Ecto neural progenitor cell (in vitro differentiated cells): ENCODE measurements at places on chromosomes 3 and 15.

- no peak for DNase-seq
Observed at GRCh38 chr3:192904632-192905289, 12.9 kb downstream of the MB21D2 start.

DNA sequence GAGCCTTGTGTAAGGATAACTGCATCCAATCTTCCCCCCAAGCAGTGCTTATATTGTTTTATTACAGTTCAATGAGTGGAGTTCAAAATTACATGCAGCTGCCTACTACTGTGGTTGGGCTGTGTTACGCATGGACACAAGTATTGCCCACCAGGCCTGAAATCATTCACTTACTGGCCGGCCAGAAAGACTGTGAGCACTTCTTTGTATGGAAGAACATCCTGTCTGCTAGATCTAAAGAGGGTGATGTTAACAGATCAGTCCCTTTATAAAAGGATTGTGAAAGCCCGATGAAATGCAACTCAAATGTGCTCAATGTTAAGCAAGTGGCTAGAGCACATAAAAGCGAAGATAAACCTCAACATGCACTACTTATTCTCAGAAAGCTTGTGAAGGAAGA, 132.5 kb downstream of the FOXP1 start:
- DNase-seq = no peak

GRCh38 chr15:98809273-98809672, 160.9 kb downstream of the IGF1R start:
- peak; percentile 29 for DNase-seq

DNA sequence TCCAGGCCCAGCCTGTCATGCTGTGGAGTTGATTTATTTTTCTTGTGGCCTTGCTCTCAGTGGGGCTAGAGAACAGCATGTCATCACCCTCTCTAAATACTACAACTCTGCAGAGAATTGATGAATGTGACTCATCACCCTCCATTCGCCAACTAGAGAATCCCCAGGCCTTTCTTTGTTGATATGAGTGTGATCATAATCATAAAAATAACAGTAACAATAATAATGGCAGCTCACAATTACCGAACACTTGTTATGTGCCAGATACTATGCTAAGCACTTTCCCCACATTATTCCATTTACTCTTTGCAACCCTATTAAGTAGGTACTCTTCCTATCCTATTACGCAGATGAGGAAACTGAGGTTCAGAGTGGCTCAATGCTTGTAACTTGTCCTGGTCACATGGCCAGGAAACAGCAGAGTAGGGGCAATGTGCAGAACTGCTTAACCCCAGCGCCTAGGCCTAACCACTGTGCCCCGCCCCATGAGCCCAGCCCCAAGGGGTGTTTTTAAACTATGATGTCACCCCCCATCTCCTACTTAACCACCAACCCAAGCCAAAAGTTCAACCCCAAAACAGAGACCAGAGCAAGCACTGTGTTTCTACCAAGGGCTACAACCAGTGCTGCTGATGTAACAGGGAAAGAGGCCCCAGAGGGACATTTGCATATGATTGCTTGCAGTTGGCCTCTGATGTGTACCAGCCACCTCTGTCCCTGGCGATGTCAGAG, 104.5 kb downstream of the ADCY5 start:
- DNase-seq = no peak

DNA sequence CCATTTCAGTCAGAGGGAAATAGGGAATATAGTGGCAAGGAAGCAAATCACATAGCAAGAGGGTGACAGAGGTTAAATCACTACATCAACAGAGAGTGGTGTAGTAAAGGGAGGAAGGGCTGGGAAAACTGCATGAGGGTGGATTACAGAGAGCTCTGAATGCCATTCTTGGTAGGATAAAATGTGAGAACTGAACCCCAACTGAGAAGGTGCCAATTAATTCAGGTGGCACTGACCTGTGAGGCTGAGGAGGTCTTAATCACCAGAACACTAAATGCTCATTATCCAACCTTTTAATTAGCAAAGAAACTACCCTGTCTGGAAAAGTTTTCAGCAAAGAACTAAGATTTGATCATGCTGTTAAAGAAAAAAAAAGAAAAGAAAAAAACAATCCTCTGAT, 202.7 kb downstream of the LRRN1 start:
- no peak for DNase-seq

DNA sequence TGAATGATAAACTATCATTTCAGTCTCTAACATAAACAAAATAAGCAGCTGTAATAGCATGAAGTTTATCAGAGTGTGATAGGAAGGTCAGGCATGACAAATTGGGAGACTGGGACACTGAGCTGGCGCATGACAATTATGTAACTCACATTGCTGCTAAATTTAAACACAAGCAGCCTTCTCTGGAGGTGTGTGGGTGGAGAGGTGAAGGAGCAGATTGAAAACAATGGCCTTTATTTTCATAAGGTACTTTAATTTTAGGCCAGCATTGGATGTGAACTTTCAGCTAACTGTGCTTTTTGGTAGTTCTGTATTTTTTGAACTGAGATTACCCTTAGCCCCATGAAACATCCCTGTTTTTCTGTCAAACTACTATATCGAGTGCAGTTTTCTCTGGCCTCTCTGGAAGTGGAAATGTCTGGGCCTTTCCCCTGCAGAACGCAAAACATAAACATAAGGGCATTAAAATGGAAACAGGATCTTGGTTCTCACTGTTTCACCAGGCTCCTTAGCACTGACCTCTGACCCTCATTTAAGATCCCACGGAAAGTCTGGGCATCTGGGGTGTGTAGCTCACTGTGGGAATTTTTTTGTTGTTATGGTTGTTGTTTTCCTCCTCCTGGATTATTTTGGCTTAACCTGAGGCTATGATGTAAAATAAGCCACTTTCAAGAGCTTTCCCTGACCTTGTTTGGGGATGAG, 160.1 kb upstream of the DPH6 start:
- DNase-seq = no peak

GRCh38 chr3:32937331-32937730, 14.1 kb upstream of the CCR4 start:
- no peak for DNase-seq

DNA sequence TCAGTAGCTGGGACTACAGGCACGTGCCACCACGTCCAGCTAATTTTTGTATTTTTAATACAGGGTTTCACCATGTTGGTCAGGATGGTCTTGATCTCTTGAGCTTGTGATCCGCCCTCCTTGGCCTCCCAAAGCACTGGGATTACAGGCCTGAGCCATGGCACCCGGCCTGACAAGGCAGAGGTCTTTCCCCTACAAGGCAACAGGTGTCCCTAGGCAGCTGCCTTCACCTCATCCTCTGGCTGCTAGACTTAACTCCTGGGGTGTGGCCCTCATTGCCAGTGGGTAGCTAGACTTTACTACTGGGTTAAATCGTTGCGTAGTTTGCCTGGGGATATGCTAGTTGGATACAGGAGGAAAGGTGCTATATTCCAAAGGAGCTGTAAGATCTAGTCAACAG, 81.4 kb downstream of the CHRD start:
- no peak for DNase-seq

DNA sequence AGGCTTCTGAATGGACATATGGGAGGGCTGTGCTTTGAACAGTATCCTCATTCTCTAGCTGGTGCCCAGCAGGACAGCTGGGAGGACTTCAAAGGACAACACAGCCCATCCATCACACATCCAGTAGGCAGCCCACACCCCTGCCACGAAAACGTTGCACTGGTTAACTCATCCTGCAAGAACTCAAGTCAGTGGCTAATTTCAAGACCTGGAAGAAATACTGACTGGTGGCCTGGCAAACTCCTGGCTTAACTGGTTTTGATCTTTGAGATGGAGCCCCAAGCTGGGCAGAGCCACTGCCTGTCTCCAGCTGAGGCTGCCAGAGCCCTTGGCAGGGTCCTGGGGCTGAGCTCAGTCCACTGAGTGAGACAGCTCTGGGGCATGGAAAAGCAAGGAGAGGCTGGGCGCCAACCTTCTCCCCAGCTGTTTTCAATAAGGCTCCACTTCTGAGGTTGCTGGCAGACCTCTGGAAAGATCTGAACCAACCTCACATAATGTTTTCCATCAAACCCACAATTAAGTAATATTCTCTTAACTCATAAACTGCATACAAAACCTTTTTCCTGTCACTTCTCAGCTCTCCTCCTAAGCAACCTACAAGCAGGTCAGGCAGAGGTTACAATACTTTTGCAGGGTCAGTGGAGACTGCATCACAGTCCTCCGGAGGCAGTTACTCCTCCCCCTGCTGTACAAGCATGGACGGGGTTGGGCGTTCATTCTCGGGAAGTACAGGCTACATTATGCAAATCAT, 110.3 kb downstream of the MYLK start:
- DNase-seq = no peak

DNA sequence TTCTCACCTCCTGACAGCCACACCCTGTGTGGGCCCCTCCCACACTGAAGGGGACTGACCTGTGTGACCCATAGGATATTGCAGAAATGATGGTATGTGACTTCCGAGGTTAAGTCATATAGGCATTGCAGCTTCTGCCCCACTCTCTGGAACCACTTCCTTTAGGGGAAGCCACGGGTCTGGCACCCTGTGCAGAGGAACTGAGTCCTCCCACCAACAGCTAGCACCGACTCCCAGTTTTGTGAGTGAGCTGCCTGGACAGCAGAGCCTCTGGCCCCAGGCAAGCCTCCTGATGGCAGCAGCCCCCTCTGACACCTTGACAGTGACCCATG, 24.6 kb upstream of the SLC6A6 start:
- DNase-seq = no peak

DNA sequence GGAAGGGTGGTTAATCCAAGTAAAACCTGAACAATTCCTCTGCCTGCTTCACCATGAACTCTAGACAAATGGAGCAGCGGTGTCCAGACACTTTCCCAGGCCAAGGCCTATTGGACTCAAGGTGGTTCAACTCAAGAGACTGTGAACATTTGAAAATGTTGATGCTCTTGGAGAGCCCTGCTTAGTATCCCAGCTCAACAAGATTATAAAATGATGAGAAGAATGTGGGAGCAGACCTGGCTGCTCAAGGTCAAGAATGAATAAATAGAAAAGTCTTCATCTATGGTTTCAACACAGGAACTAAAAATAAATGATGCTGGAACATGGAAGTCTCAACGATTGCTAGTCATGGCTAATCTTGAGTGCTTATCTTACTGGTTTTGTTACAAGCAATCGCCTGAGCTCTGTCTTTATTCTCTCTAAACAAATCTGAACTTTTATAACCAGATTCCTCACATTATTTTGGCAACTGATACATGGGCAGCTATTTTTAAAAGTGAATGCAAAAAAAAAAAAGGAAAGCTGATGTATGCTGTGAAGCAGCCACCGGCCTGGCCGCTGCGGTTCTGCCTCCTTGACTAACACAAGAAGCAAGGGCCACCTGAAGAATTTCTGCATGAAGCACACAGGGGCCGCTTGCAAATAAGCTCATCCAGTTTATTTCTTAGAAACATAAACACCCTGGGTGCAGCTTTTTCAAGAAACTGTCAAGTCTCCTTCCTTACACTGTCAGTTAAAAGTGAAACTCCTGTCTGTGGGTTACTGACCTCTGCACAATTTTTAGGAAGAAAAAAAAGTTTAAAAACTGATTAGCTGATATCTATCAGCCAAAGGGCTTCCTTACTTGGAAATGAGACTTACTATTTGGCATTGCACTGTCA, 120.1 kb upstream of the ARHGEF3 start:
- DNase-seq = no peak

DNA sequence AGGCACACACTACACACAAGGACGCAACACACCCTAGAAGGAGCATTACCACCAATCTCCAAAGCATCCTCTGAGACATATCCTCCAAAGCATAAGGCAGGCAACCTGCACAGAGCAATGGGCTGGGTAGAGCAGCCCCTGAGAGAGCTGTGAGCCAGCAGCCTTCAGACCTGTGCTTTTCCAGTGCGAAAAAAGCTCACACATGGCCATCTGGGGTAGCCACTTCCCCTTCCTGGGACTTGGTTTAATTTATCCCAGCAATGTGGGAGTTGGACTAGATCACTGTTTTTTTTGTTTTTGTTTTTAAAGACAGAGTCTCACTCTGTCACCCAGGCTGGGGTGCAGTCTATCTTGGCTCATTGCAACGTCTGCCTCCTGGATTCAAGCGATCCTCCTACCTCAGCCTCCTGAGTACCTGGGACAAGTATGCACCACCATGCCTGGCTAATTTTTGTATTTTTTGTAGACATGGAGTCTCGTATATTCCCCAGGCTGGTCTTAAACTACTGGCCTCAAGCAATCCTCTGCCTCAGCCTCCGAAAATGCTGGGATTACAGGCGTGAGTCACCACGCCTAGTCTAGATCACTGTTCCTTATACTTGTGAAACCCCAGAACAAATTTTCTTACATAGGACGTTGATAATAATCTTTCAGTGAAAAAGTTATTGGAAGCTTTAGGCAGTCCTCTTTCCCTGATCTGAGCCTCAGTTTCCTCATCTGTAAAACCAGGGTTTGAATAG, 18.9 kb downstream of the PTPN23 start:
- DNase-seq = no peak

DNA sequence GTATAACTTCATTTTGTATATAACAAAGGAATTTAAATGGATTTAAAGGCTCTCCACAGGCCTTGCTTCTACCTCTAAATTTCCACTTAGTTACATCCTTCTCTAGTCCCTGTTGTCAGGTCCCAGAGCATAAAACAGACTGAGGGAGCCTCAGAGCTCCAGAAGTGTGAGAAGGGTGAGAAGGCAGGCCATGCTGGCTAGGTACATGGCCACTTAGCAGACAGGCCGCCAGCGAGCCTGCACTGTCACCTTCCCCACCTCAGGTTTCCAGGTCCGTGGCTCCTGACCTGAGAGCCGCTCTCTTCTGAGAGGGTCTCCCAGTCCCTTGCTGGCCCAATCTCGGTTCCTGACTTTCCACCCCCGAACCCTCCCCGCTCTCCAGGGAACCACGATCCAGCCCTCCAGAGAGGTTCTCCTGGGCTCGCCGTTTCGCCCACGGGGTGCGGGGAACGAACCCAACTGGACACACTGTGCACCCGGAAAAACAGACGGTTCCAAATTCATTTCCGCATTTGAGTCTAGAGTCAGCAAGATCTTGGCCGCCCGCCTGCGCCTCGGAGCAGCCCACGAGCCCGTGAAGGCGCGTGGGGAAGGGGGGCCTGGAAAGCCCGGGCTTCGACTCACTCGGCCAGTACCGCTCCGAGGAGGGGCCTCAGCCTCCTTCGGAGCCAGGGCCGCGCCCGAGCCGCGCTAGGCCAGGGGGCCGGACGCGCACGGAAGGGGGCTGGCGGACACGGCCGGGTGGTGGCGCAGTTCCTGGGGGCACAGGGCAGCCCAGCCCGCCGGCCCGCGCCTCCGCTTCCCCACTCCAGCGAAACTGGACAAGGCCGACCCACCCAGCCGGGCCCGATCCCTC, 16.7 kb upstream of the SOX2 start:
- peak; percentile 85 for DNase-seq

GRCh38 chr3:99686955-99687612, 48.7 kb downstream of the COL8A1 start:
- peak; percentile 69 for DNase-seq

GRCh38 chr3:182500289-182500688, 293.0 kb upstream of the ATP11B start:
- peak; percentile 73 for DNase-seq

DNA sequence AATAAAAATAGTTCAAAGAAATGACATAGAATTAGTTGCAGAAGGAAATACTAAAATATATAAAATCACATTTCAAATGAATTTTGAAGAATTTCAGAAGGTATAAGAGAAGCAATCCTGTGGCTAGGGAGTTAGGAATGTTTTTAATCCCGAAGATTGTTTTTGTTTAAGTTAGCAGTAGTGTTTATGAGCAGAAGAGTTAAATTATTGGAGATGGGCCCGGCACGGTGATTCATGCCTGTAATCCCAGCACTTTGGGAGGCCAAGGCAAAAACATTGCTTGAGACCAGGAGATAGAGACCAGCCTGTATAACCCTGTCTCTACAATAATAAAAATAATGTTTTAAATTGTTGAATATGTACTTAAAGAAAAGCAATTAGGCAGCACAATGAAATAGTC, 432.5 kb downstream of the MFSD1 start:
- no peak for DNase-seq

- no peak for DNase-seq
Observed at GRCh38 chr3:1216856-1217255, 124.0 kb downstream of the CNTN6 start.
